ENCODE measurements at places on chromosomes 11 and 22. TPM values are rescaled to one million over a fixed set of nuclear protein-coding genes. Genes with fewer than 3 reads are reported as not detected.
A peak's percentile ranks its signal among the peaks of the same experiment; 100 is the strongest.

DNA sequence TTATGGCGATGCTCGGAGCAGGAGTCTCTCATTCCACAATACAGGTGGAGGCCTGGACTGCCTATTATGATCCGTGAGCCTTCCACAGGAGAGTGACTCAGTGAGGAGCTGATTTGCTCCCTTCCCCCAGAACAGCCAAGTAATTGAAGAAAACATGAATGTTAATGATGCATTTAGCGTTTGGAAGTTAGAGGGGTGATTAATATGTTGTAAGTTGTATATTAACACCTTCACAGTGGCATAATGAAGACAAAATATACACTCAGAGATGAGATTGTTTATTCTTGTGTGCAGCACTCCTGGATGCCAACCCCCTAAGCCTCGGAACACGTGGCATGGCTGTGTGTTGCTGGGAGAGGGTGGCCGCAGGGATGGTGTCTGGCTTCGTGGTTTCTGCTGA lies 98.6 kb downstream of the GRIK4 start:
- no peak for DNase-seq

DNA sequence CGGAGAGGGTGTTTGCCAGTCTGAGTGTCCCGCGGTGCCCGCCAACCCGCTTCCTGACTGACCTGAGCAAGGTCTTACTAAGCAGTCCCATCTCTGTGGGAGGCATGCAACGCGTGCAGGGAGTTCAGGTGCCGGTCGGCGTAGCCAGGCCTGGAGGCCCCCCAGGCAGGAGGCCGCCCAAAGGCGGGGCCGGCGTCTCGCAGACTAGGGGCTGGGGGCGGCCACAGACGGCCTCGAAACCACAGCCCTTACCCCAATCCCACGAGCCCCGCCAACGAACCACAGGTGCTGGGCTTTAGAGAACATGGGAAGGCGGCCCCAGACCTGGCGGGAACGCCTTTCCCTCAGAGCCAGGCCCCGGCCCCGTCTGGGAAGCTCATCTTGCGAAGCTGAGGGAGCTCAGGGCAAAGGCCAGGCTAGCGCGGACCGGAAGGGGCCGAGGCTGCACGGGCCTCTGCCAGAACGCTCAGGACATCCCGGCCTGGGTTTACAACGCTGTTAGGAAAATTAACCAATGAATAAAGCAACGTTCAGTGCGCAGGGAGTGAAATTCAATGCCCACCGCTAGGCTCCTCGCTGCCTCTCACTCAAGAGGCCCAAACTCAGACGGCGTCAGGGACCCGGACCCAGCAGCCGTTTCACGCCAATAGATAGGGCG lies 2.1 kb upstream of the MTFP1 start:
- DNase-seq = no peak

The PYGM gene
- 228 TPM for polyA plus RNA-seq

GRCh38 chr11:117696540-117696939 lies 100.5 kb downstream of the DSCAML1 start:
- no peak for DNase-seq

GRCh38 chr11:77560605-77561004 lies 29.1 kb upstream of the AQP11 start:
- DNase-seq = no peak

- DNase-seq = peak; percentile 63
Observed at GRCh38 chr22:36156515-36157419, 3.8 kb downstream of the APOL3 start.

The UBQLNL gene
- polyA plus RNA-seq = 0.05 TPM

- no peak for DNase-seq
Observed at GRCh38 chr11:34667810-34668582, 47.1 kb downstream of the EHF start.

The CASP4 gene
- 36.2 TPM for polyA plus RNA-seq

DNA sequence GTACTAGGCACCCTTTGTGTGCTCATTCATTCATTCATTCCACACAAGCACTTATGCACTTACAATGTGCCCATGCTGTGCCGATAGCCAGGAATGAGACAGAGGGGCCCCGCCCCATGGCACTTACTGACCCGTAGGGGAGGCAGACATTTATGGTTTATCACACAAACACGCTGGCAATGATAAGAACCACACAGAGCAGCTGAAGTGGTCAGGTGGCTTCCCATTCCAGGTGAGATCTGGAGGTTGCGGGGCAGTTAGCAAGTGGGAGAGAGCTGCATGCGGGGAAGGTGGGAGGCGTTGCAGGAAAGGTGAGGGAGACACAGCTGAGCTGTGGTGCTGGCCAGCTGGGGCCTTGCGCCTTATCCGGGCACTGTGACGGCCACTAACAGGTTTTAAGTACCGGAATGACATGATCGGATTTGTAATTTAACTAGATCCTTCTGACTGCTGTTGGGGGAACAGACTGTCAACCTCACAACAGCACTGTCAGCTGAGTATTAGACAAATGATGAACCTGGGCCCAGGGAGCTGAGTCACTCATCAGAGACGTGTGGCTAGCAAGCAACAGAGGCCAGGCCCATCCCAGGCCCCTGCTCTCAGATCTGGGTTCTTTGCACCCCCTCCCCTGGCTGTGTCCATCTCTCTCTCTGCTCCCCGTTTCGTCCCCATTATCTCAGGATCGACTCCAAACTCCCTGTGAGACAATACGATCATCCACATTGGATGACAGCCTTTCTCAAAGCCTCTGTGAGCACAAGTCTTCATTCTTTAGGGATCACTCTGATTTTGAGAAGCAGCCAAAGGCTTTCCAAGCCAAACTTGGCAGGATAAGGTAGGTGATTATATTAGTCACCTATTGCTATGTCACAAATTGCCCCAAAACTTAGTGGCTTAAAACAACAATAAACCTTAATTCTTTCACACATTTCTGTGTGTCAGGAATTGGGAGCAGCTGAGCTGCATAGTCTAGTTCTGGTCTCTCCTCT lies 28.4 kb downstream of the RASD2 start:
- DNase-seq = peak; percentile 64

GRCh38 chr11:75815345-75816168 lies 547 bp downstream of the UVRAG start:
- peak; percentile 78 for DNase-seq

- peak; percentile 62 for DNase-seq
Observed at GRCh38 chr11:133834682-133835592, 10.4 kb downstream of the SPATA19 start.

DNA sequence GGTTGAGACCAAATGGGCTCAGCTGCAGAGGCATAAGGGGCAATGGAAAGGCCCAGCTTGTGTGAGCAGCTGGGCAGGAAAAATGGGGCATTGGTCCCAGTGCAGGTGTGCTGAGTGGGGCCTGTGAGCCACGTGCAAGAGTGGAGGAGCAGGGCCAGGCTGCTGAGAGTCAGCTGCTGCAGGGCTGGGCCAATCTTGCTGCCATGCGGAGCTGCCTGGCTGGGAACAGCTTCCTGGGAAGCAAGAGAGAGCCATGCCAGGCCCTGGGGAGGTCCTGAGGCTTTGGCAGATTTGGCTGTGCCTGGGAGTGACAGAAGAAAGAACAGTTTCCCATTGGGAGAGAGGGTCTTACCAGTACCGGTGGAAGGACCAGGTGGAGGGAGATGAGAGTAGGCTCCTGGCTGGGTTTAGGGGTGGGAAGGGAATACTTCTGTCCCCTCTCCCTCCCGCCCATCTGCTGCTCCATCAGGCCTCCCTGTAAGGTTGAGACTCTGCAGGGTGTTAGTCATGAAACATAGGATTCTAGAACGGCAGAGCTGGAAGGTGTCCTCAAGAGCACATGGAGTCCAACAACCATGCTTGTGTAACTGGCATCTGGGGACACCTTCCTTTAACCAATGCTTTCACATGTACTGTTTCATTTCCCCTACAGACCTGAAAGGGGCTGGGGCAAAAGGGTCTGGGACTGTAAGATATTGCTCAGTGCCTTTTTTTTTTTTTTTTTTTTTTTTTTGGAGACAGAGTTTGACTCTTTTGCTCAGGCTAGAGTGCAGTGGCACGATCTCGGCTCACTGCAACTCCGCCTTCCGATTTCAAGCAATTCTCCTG lies 10.4 kb downstream of the SEPTIN3 start:
- DNase-seq = no peak

The P4HA3 gene
- polyA plus RNA-seq = 2.9 TPM

DNA sequence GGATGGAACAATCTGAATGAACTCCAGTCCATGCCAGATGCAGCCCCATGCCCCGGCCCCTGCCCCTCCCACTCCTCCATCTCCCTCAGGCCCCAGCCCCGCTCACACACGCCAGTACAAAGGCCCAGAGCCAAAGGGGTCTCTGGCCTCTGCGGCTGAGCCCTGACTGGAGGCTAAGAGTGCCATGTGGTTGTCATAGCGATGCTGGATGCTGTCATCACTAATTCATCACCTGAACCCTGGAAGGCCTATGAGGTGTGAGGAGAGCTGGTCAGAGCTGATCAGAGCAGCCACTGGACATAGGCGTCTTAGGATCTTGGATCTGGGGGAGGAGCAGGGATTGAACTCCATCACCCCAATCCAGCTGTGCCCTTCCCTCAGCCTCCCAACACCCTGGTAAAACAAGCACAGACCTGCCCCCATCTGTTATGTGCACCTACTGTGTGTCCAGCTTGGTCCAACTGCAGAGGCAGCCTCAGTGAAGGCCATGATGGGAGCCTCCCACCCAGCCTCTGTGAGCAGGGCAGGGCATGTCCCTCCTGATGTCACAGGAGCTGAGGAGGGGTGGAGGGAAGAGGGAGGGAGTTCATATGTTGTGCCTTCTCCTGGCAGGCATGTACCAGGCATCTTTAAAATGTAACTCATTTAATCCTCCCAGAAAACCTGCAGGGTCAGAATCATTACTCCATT lies 16.7 kb downstream of the PDE2A start:
- no peak for DNase-seq

DNA sequence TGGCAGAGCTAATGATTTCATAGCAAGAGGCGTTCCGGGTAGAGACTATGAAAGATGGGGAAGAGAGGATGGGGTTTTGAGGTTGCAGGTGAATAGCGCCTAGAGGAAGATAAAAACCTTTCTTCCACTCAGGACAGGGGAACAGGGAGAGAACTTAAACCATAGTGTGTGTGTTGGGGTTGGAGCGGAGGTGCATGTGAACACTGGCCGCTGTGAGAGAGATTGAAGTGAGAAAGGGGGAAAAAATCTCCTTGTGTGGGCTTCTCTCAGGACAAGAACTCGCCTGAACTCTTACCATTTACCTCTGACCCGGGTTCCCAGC lies 3.4 kb downstream of the BSX start:
- DNase-seq = no peak

GRCh38 chr11:72918851-72919250 lies 104.6 kb downstream of the ATG16L2 start:
- no peak for DNase-seq

The HORMAD2 gene
- polyA plus RNA-seq = not detected

DNA sequence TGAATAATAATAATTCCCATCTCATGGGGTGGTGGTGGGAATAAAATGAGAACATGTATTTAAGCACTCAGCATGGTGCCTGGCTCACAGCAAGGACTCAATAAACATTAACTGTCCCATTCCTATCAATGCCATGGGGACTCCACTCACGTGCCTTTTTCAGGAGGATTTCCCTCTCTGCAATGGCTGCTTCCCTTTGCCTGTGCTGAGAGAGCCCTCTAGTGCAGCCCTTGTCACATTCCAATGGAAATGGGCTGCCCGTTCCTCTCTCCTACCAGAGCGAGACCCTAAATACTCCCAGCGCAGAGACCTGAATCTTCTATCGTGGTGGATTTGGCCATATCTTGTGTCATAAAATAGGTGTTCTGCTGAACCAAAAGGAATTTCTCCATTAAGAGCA lies 621.5 kb upstream of the B3GAT1 start:
- peak; percentile 40 for DNase-seq

GRCh38 chr11:128551611-128552335 lies 35.6 kb downstream of the ETS1 start:
- no peak for DNase-seq

GRCh38 chr11:86741839-86742805 lies 58.2 kb upstream of the PRSS23 start:
- DNase-seq = no peak

DNA sequence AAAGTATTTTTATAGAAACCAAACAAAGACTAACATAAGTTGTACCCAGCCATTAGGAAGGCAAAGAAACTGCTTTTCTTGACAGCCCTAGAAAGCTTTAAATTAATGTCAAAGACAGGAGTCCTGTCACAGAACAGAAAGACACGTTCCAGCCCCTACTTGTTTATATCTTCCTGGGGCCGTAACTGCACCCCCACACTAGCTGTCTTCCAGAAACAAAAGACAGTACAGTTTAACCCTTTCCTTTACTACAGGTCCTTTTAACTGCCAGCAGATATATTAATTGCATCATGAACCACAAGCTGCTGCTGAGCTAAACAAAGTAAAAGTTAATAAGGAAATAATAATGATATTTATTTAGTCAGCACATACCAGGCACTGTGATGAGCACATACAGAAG lies 20.3 kb upstream of the CFAP300 start:
- DNase-seq = no peak

DNA sequence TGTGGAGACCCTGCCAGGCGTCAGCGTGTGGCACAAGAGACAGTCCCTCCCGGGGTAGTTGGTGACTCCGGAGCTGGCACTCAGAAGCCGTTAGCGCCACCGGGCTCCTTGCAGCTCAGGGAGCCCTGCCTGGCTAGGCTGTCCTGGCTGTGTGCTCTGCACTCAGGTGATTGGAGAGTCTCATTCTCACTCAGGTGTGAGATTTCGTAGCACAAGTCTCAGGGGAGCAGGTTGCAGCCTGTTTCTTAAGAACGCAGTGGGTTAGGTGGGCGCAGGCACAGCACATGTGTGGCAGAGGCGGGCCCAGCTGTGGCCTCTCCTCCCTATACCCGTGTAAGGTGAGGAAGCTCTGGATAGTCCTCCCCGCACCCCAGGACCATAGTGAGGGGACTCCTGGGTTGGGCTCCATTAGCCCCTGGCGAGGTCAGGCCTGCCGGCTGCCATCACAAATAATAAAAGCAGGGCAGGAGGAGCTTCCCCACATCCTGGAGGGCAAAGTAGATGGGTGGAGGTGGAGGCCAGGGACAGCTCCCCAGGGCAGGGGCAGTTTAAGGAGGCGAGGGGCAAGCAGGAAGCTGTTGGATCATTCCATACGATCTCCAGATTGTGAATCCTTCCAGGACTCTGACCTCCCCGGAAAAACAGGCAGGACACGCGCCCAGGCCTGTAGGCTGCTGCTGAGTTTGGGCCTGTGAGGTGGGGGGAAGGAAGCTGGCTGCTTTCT lies 39.4 kb downstream of the SBF1 start:
- no peak for DNase-seq

- no peak for DNase-seq
Observed at GRCh38 chr11:130474637-130475400, 26.4 kb downstream of the ADAMTS15 start.

The PANX2 gene
- 0.16 TPM for polyA plus RNA-seq

DNA sequence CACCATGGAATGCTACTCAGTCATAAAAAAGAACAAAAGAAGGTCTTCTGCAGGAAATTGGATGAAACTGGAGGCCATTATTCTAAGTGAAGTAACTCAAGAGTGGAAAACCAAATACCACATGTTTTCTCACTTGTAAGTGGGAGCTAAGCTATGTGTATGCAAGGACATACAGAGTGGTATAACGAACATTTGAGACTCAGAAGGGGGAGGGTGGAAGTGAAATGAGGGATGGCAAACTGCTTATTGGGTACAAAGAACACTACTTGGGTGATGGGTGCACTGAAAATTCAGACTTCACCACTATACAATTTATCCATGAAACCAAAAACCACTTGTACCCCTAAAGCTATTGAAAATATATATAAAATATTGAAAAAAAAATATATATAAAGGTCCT lies 13.4 kb upstream of the CAT start:
- DNase-seq = no peak

GRCh38 chr11:128891913-128892398 lies 800 bp downstream of the KCNJ5 start:
- no peak for DNase-seq

- DNase-seq = peak; percentile 82
Observed at GRCh38 chr11:114183044-114183511, 113.1 kb upstream of the NNMT start.

GRCh38 chr11:5467527-5467926 lies 18.4 kb downstream of the OR51I2 start:
- no peak for DNase-seq
